ENCODE measurements at places on chromosomes 16 and 17. TPM values are rescaled to one million over a fixed set of nuclear protein-coding genes. Genes with fewer than 3 reads are reported as not detected.
A peak's percentile ranks its signal among the peaks of the same experiment; 100 is the strongest.

- peak; percentile 82 for DNase-seq
These were observed 24.4 kb upstream of the GPT2 start for GRCh38 chr16:46859719-46860152.

DNA sequence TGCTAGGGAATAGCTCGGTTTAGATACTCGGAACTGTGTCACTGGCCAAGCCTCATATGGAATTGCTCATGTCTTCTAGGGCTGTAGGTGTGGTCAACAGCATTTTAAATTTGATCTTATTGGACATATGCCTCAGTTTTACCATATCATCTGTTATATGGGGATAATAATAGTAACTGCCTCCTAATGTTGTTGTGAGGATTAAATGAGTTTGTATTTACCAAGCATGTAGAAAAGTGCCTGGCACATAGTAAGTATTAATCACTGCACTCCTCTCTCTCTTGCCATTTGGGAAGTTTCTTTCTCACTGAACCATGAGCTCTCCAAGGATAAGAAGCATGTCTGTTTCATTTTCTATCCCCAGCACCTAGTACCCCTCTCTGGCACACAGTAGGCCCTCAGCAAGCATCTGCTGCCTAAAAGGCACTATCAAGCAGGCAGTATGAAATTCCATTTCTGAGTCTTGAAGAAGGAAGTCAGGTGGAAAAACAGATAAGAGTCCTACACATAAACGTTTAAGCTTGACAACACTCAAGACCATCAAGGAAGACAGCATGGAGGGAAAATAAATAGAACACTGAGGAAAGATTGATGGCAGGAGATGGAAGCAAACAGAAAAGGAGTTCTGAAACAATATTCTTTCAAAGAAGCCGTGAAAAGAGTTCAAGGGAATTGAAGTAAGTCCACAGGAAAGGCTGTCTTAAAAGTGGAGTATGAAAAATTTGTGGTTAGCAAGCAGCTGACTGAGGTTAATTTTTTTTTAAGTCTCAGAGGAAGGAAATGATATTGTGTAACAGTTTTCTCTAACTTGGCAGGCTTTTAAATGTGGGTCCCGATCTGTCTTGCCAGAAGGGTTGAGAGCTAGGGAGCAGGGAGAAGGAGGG lies 2.2 kb upstream of the ATP6V0A1 start:
- DNase-seq: no peak

DNA sequence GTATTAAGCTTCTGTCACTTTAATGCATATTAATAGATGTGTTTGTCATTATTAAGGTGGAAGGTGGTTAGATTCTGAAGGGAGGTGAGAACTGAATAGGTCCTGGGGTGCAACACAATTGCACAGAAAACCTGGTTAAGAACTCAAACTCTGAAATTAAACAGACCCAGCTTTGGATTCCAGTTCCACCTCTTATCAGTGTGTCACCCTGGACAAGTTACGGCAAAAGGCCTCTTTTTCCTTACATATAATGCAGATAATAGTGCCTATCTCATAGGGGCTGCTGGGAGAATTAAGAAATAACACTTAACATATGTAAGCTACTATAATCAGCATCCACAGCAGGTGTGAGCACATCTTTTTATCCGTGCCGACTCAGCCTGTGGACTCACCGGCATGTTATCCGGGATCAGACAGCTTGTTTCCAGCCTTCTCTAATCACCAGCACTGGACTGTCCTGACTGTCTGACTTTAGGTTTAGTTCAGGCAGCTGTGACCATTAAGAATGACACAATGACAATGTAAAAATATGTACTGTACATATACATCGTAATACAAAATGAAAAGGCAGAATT lies 31.4 kb downstream of the TEX2 start:
- DNase-seq: no peak

DNA sequence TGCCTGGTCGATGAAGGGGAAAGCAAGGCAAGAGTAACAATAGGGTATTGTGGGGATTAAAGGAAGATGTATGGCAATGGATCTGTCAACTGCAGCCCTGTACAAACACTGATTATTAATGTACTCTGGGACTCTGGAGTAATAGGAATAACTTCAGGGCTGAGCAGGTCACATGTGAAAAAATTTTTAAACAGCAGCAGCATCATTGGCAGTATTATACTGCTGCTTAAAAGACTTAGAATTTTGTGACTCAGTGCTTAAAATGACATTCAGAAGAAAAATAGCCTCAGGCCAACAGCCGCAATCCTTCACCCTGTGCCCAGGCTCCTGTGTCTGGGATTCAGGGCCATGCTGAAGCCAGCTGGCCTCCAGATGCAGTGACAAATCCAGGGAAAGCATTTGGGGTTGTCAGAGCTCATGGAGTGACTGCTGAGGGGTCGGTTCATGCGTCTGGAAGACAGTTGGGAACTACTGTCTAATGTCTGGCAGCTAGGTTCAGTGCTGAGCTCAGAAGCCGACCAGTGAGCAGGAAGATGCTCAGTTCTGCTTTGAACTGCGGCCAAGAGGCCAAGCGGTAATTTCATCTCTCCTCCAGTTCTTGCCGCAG lies 22.2 kb downstream of the TEX2 start:
- DNase-seq: no peak

GRCh38 chr16:9060225-9060624 lies 31.2 kb upstream of the HAPSTR1 start:
- DNase-seq: no peak

GRCh38 chr17:76480632-76481031 lies 13.2 kb downstream of the AANAT start:
- DNase-seq: no peak

DNA sequence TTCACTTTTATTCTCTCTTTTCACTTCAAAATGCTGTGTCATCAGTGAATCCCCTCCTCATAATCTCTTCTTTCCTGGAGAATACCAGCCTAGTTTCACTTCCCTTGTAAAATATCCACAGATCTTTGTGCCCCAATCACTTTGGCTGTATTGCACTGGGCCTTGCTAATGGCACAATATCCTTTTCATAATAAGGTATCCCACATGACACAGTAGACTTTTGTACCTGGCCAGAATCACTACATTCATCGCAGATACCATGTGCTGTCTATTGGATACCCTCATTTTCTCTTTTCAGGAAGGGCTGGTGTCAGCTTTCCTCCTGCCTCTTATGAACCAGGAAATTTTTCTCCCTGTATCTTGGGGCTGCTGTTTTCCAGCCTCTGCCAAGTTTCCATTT lies 25.7 kb upstream of the TOX3 start:
- DNase-seq: peak; percentile 62

GRCh38 chr16:27980919-27981700 lies 82.4 kb downstream of the GSG1L start:
- DNase-seq: no peak

GRCh38 chr17:66829386-66829864 lies 5.5 kb upstream of the CACNG5 start:
- peak; percentile 18 for DNase-seq

GRCh38 chr17:63082273-63082861 lies 116.3 kb downstream of the TANC2 start:
- DNase-seq: peak; percentile 10

- no peak for DNase-seq
These were observed 27.1 kb upstream of the SPACA3 start for GRCh38 chr17:32964541-32964940.

DNA sequence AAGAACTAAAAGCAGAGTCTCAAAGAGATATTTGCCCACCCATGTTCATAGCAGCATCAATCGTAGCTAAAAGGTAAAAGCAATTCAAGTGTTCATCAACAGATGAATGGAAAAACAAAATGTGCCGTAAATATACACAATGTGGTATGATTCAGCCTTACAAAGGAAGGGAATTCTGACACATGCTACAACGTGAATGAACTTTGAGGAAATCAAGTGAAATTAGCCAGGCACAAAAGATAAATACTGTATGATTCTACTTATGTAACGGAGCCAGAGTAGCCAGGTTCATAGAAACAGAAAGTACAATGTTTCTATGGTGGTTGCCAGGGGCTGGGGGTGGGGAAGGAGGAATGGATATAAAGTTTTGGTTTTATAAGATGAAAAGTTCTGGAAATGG lies 57.8 kb upstream of the IL34 start:
- no peak for DNase-seq

DNA sequence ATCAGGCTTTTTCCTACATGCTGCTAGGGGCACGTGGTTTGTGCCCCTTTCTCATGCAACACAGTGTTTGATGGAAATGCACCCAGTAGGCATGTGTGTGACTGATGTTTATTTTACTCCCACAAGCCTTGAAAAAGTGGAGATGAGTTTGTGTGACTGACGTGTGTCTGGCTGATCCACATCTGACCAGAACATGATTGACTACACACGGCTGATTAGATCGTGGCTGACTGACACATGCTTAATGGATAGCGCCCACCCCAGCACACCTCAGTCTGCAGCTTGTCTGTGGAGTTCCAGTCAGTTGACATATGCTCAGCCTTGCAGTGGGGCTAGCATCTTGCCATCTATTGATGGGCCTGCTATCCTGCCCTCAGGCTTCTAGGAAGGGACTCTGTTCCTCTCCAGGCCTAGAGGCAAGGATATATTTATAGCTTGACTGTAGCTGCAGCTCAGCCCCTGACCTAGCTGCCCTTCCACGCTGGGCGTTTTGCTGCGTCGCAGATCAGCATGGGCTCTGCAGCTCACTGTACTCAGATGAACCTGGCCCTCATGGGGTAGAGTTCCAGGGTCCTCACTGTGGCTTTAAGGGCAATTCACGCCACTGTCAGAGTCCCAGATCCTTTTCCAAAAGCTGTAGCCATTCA lies 112.3 kb downstream of the HS3ST2 start:
- DNase-seq: no peak

GRCh38 chr17:77312786-77313599 lies 172.2 kb downstream of the SEC14L1 start:
- DNase-seq: peak; percentile 66

DNA sequence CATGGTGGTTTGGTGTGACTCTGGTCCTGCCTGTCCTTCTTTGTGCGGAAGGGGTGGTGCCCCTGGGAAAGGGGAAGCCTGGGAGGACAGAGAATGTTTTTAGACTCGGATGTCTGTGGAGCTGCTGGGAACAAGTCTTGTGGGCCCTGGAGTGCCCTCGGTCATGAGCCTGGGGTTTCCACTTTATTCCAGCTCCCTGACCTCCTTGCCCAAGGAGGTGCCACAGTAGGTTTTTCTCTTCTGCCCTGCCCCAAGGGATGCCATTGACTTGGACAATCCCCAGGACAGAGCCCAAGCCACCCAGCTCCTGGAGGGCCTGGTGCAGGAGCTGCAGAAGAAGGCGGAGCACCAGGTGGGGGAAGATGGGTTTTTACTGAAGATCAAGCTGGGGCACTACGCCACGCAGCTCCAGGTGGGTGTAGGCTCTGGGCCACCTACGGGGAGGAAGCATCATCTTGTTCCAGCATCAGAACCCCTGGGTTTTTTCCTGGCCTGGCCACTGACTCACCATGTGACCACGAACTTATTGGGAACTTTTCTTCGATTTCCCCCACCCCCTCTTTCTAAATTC lies 1.4 kb downstream of the STAT5A start:
- no peak for DNase-seq

- no peak for DNase-seq
These were observed 394 bp upstream of the CPD start for GRCh38 chr17:30378241-30378824.

- DNase-seq: peak; percentile 70
These were observed 5.2 kb upstream of the OR1F1 start for GRCh38 chr16:3182608-3183444.

DNA sequence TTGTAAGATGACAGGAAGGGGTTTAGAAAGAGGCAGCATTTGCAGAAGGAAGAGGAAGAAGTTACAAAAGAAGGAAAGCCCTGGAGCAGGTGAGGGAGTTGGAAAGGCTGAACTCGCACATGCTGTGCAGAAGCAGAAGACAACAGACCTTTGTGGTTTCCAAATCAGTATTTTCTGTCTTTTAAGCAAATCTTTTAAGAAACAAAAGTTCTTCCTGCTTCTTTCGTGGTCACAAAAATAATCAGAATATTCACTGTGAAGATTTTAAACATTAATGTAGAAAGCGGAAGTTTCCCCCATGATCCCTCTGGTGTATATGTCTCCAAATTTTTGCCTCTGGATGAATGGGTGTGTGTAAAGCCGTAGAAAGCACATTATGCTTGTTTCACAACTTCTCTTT lies 25.8 kb downstream of the ZNRF1 start:
- DNase-seq: no peak

DNA sequence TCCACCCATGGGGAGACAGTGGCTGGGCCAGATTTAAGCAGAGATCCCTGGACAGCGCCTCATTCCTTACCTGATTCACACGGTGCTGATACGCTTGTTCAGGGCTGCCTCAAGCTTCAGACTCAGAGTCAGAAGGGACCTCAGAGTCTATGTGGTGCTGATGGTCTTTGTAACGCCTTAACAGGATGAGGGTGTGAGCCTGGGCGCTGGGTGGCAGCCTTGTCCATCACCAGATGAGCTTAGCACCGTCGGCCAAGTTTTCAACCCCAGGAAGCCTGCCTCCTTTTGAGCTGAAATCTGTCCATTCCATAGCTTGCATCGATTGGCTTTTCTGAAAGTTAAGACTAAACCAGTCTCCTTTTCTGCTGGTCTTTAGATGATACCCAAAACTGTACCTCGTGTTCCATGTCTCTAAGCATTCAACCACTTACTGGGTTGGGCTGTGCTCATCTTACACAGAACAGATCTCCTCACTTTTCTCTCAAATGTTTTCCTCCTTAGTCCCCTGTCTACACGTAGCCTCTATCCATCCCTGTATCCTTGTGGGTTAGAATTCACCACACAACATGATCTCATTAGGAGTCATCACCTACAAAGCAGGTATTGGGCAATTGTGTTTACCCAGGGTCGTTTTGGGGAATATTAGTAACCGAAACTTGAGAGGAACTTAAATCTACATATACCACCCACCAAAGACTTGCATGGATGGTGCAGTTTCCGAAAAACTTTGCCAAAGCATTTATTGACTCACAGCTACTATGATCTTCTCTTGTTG lies 573.4 kb downstream of the CDH13 start:
- no peak for DNase-seq

GRCh38 chr16:912322-912683 lies 58.5 kb downstream of the LMF1 start:
- no peak for DNase-seq

DNA sequence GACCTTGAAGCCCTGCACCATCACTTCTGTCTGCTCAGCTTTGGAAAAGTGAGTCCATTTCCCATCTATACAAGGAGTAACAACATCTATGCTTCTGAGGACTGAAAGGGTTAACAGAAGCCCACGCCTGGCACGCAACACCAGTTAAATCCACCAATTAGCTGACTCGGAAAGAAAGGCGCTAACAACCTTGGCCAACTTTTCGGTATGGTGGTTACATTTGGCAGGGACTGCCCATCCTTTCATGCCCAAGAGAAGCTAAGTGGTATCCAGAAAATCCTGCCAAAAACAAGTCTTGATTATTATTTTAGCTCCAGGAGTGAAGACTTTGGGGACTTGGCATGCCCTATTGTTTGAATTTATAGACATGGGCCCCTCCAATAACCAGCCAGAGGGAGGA lies 202.3 kb upstream of the RPL38 start:
- DNase-seq: no peak

Gene HSD17B2
- total RNA-seq: 26.3 TPM

Gene ACAP1
- total RNA-seq: 1.3 TPM

Gene CALB2
- total RNA-seq: 0.22 TPM

Gene VAT1L
- not detected for total RNA-seq

Gene HSD17B1
- total RNA-seq: 0.93 TPM

Gene EFNB3
- not detected for total RNA-seq

Gene ITGB4
- total RNA-seq: 6.9 TPM

Gene NACA2
- total RNA-seq: not detected

Gene OMG
- total RNA-seq: not detected

Gene KRTAP1-1
- total RNA-seq: not detected

Gene C17orf67
- total RNA-seq: 0.62 TPM

Gene RDM1
- total RNA-seq: 0.40 TPM

Gene SYCE1L
- not detected for total RNA-seq

Gene CCDC200
- total RNA-seq: not detected

Gene PLK1
- total RNA-seq: 97.4 TPM

Gene CUEDC1
- total RNA-seq: 7.4 TPM

Gene KRTAP2-1
- total RNA-seq: not detected
